Mucosa of gallbladder (tissue), 1 donor: ENCODE measurements at places on chromosomes 2 and 18.

DNA sequence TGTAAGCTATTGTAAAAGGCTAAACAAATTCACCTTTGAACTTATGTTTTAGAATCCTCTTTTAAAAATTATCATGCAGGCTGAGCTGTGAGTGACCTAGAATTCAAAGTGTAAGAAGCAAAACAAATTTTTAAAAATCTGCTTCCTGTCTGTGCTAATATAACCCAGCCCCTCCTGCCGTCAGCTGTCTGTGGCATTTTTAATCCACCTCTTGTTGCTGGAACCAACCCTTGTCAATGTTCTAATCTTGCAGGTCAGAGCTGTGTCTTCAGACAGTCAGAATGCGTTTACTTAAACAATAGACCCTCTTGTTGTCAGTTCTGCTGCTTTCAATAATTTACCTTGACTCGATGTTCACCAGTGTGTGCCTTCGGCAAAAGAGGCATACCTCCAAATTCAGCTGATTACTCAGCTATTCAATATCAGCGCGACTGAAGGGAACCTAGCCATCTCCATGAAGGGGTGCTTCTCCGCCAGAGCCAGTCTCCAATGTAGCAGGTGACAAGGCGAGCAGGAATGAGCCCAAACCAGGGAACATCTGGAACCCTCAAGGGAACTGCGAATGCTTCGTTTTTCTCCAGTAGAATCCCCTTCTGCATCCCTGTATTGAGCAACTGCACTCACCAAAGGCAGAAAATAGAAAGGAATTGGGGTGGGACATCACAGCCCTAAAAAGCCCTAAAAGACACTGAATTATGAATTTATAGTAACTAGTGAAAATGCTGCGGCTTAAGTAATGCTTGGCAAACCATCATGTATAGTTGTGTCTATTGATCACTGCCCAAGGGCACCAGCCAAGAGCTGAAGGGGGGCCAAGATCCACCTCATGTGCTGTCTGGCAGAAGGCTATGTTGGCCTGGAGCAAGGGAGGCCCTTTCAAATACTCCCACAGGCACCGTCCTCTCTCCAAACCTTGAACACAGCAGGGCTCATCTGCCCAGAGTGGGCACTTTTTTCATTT lies 62.5 kb downstream of the LYPD6B start:
- no peak for DNase-seq

DNA sequence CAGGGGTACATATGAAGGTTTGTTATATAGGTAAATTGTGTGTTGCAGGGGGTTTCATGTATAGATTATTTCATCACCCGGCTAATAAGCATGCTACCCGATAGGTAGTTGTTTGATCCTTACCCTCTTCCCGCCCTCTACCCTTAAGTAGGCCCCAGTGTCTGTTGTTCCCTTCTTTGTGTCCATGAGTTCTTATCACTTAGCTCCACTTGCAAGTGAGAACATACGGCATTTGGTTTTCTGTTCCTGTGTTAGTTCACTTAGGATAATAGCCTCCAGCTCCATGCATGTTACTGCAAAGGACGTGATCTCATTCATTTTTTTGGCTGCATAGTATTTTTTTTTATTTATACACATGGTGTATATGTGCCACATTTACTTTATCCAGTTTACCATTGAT lies 34.2 kb upstream of the ELAC1 start:
- DNase-seq, result no peak

GRCh38 chr2:150011161-150011730 lies 423.7 kb upstream of the MMADHC start:
- no peak for DNase-seq

GRCh38 chr2:43559391-43560230 lies 36.2 kb downstream of the THADA start:
- DNase-seq, result no peak

DNA sequence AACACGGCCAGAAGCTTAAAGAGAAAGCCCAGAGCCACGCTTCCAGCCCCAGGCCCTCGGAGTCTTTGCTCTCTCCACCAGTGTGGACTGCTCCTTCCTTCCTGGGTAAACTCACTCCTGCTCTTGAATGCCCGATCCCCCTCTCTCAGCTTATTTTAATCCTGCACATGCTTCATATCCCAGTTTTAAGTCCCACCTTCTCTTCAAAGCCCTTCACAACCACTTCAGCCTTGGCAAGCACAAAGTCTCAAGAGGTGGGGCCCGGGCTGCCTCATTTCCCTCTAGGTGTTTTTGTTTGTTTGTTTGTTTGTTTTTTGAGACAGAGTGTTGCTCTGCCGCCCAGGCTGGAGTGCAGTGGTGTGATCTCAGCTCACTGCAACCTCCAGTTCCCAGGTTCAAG lies 21.6 kb upstream of the CREG2 start:
- no peak for DNase-seq

DNA sequence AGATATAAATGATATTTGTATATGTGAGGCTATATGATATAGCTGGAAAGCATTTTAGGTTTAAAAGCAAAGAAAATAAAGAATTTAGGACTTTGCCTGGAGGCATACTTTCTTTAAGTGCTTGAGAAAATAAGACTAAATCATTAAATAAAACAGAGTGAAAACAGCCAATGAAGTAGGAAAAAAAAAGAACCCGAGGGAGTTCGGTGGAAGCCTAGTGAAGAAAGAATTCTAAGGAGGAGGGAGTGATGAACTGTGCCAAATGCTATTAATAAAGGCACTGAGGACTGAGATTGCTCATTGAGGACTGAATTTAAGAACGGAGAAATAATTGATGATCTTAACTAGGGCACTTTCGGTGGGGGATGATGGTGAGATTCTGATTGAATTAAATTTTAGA lies 573.5 kb downstream of the DSC3 start:
- DNase-seq, result no peak

- DNase-seq, result no peak
Measured at GRCh38 chr2:68185541-68186164, 28.0 kb downstream of the PNO1 start.

DNA sequence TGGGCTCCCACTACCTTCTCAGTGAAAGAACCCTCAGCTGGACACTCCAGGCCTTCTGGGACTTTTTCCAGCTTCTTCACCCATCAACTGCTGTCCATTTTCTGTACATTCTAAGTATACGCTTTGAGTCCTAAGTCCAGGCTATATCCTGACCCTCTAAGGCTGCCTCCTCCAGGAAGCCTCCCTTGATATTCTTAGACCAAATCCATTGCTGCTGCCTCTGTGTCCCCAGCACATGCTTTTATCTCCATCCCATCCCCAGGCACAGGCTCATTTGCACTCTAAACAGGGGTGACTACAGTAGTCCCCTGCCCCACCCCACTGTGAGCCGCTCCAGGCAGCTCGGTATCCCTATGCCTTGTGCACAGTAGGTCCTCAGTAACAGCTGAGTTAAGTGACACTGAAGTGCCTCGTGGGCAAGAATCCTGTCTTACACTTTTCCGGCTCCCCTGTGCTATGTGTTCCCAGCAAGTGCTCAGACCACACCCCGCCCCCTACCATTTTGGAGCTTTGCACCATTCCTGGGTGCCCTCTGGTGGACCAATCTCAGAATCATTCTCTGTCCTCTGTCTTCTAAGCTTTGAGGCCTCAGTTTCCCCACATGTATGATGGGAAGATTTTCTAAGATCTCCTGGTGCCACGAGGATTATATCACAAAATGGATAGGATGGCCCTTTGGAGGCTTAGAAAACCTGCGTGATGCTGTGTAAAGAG lies 34.9 kb downstream of the EMX1 start:
- no peak for DNase-seq

- DNase-seq, result no peak
Measured at GRCh38 chr2:168143813-168144212, 103.6 kb downstream of the STK39 start.

DNA sequence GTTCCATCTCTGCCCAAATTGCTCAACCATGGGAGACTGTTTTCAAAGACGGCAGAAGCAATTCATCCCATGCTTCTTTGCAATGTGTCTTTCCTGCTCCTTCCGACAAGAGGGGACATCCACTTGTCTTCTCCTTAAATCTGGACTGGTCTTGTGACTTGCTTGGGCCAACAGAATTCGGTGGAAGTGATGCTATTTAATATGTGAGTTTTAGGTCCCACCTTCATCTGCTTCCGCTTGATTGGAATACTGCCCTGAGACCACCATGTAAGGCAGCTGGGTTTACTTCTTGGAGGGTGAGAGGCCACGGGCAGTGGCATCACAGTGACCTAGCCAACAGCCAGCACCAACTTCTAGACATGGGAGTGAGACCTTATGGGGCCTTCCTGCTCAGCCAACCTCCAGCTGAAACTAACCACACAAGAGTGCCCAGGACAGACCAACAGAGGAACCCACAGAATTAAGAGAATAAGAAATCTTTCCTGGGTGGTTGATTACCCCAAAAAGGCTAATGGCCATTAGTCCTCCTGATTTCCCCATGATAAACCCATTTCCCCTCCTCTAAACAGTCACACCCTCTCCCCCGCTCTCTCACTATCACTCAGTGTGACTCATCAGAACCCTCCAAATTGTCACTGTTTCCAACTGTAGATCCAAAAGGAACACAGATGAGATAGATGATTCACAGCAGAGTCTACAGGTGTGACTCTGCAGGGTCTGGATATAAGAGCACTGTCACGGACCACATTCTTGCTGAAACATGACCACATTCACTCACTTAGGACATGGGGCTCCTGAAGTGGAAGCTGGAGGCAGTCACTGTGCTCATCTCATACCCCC lies 16.2 kb upstream of the RHOB start:
- DNase-seq, result no peak

GRCh38 chr2:46717344-46718121 lies 198.1 kb downstream of the MCFD2 start:
- DNase-seq, result no peak
